ENCODE measurements at places on chromosomes 3 and 15. TPM values are rescaled to one million over a fixed set of nuclear protein-coding genes. Genes with fewer than 3 reads are reported as not detected.

Gene MPI
- total RNA-seq: 29.4 TPM

Gene PPM1M
- 53.4 TPM for total RNA-seq

Gene ARL6
- 14.0 TPM for total RNA-seq

Gene ABHD5
- total RNA-seq: 59.2 TPM

Gene ADCY5
- 5.6 TPM for total RNA-seq

Gene CSTA
- 39.5 TPM for total RNA-seq

Gene CLDN18
- 162 TPM for total RNA-seq

Gene KBTBD13
- not detected for total RNA-seq

Gene INSYN1
- total RNA-seq: 3.8 TPM

Gene FBXO40
- total RNA-seq: 0.09 TPM

Gene LRRK1
- total RNA-seq: 24.3 TPM

Gene IL17RC
- 27.2 TPM for total RNA-seq

Gene DMXL2
- total RNA-seq: 68.3 TPM

Gene SLC15A2
- 63.6 TPM for total RNA-seq
